CD4-positive, alpha-beta T cell treated with Interleukin-6 for 4 hours (primary cell): ENCODE measurements at places on chromosomes 16 and 17.

GRCh38 chr17:5672815-5673430 lies 88.6 kb upstream of the NLRP1 start:
- DNase-seq: no peak

DNA sequence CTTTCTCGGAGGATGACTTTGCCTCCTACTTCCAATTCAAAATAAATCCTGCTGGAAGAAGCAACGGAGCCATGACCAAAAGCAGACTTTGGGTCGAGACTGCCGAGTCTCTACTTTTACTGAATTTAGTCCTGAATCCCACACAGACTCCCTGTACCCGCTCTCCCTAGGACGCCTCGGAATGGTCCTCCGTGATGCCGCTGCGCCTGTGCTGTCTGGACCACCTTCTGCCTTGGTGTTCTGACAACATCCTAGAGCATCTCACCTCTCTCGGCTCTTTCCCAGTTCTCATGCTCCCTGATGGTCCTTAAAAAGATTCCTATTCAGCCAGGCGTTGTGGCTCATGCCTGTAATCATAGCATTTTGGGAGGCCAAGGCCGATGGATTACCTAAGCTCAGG lies 181.1 kb upstream of the HSBP1 start:
- DNase-seq: no peak

DNA sequence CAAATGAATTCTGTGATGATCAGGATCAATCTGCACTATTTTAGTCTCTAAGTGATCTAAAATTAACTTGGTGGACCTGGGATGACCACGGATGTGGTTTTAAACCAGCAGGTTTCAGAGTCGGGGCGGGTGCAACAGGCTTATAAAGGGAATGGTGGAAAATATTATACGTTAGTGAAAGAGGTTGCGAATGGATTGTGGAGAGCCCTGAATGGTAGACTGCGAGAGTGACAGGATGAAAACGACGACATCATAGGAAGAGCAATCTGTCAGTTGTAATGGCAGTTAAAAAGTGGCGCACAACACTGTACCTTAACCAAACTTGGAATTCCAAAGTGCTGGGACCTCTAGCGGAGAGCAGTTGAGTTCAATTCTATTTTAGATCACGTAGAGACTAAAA lies 1.2 kb upstream of the CYB5B start:
- DNase-seq: no peak

GRCh38 chr17:11349106-11349505 lies 108.1 kb downstream of the SHISA6 start:
- DNase-seq: no peak

DNA sequence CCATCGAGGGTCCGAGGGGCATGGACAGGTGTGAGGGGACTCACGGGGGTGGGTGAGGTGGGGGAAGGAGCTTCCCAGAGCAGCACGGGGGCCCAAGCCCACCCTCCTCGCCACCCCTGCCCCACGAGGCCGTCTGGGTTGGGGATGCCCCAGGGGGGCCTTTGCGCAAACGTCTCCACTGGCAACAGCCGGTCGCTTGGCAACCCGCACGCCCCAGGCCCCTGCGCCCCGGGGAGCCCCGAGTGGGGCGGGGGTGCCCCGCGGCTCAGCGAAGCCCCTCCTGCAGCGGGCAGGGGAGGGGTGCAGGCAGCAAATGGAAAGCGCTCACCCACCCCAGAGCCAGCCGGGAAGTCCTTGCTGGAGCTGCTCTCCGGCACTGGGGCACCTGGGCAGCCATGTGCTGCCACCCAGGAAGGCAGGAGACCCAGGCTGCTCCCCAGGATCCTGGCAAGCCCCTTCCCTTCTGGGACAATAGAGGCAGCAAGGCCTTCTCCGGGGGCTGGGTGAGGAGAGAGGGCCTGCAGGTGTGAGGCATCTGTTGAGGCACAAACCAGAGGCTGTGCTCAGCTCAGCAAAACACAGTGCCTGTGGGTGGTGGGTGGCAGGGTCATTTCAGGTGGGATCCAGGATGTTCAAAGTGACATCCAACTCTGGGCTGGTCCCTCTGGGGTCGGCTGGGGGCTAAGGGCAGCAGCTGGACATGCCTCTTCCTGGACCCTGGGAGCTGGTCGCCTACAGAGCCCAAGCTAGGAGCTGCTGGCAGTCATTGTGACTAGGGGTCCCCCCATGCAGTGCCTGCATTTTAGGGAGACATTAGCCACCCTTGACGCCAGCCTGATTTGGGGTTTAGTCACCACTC lies 80.9 kb upstream of the CBX4 start:
- no peak for DNase-seq

DNA sequence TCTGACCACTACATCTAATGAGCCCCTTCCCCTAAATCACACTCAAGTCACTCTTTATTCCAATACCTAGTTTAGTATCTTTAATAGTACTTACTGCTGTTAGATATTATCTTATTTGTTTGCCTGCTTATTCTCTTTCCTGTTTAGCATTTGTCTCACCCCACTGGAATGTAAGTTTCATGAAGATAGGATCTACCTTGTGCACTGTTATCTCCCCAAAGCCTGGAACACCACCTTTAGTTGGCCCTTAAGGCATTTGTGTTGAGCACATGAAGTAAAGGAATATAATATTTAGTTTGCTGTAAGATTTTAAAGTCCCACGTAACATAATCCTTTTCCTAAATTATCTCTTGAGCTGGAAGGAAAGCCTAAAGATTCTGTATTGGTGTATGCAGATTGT lies 50.2 kb downstream of the VPS35L start:
- no peak for DNase-seq

GRCh38 chr17:82214012-82214628 lies 1.5 kb upstream of the CCDC57 start:
- DNase-seq: peak; percentile 4

GRCh38 chr16:11609474-11610120 lies 22.9 kb upstream of the LITAF start:
- DNase-seq: no peak

- no peak for DNase-seq
These were observed 19.0 kb upstream of the ZNF652 start for GRCh38 chr17:49381033-49381432.

GRCh38 chr17:51016099-51016498 lies 104.6 kb downstream of the SPAG9 start:
- DNase-seq: no peak

DNA sequence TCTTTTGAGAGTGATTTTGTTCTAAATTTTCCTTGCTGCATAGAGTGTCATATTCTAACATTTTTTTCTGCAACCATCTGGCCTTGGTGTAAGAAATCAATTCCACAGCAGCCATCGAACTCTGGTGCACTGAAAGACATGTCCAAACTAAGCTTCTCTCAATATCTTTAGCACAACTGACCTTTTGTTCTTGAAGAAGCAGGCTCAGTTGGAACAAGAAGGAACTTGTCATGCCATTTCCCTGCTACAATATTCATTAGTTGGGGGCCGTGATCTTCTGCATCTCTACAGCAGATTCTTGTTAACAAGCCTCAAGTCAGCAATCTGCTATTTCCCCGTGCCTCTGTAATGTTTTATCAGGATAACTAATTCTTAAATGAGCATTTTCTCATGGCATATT lies 1305.6 kb downstream of the CDH11 start:
- DNase-seq: no peak

GRCh38 chr17:39090908-39091665 lies 60.4 kb downstream of the PLXDC1 start:
- no peak for DNase-seq

GRCh38 chr17:42629411-42630009 lies 20.0 kb downstream of the TUBG1 start:
- no peak for DNase-seq

- no peak for DNase-seq
These were observed 23.5 kb upstream of the KANSL1 start for GRCh38 chr17:46216682-46217081.

DNA sequence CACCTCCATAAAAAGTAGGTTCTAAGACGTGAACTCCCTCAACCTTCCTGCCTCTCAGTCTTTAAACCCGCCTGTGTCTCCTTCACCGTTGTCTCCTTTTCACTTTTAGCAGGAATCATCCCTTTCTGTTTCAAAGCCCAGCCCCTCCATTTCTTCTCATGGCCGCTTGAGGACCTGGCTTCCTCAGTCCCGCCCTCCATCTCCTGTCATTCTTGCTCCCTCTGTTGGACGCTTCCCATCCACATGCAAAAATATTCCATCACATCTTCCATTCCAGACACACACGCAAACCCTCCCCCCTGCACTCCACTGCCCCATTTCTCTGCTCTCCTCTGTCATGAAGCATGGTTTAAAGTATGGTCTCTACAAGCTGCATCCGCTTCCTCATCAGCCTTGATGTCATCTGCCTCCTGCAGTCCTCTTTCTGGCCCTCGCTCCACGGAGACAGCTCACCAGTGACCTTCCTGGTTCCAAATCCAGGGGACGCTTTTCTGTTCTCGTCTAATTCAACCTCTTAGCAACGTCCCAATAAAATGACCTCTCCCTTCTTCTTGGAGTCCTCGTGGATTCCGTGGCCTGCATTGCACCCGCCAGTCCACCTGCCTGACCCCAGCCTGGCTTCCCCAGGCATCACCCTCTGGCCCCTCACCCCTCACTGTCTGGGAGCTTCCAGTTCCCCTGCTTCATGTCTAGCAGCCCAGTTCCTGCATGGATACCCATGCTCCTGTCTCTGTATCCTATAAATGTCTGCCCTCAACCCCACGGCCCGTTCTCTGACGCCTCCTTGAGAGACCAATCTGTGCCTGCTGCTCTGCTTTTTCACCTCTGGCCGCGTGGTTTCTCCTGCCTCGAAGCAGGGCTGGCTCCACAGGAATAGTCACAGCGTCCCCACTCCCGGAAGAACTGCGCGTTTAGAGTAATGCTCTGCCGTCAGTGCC lies 26.2 kb downstream of the ANKRD40 start:
- DNase-seq: no peak

DNA sequence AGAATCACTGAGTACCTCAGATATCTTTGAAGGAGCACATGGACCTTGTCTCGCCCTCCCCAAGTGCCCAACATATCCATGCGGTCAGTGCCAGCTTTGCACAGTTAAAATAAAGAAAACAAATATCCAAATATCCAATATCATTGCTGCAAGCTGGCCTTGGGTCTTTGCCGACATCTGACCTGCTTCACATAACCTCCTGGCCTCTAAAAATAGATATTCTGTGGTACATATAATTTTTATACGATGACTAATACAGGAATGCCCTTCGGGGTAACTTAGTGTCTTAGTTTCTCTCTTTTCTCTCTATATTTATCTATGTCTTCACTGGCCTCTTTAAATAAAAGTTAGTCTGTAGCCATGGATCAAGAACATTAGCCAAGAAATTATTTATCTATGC lies 67.8 kb downstream of the MAF start:
- no peak for DNase-seq

DNA sequence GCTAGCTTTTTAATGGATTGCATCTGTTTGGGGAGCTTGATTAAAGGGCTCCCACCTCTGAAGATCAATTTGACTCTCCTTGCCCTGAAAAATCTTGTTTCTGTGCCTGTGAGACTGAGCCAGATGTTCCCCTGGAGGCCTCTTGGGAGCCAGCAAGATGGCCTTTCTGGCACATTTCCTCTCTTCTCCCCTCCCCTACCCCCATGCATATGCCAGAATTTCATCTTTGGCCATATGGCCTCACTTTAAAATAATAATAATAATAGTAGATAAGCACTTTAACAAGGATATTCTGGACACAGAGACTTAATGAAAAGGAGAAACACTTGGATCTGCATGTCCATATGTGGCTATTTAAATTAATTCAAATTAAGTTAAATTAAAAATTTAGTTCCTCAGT lies 144.1 kb upstream of the CES5A start:
- DNase-seq: no peak

- peak; percentile 44 for DNase-seq
These were observed 10.9 kb upstream of the SP2 start for GRCh38 chr17:47884905-47885730.
